ENCODE measurements at places on chromosomes 7 and 10.

DNA sequence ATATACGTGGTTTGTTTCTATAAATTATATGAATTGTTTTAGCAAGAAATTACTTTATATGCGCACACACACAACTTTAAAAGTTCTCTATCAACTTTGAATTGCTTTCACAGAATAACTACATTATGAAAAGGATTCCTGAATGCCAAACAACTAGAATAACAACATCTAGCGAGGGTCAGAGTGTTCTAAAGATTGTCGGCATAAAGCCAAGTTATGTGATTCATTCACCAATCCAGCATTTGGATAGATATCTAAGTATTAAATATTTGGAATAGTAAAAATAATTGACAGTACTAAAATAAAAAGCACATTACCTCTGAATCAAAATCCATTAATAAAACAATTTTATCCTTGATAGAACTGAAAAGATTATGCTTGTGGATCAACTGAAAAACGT, 125.3 kb upstream of the AMPH start:
- no peak for DNase-seq

GRCh38 chr10:112795067-112795466, 155.0 kb upstream of the TCF7L2 start:
- DNase-seq = no peak

DNA sequence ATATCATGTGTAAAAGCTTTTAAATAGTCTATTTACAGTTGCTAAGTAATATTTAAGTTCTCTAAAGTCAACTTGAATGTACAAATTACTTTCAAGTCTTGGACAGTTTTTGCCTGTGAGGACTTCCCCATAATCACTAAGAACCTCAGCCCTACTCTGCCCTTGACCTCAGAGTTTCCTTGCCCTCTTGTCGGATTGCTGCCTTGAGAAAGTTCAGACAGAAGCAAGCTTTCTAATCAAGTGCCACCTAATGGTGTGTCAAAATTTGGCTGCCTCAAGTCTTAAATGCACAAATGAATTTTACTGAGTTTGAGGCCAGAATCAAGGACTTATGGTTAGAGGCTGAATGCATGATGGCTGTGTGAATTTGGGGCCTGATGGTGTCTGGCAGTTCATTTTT, 88.3 kb upstream of the KAT6B start:
- DNase-seq = no peak

DNA sequence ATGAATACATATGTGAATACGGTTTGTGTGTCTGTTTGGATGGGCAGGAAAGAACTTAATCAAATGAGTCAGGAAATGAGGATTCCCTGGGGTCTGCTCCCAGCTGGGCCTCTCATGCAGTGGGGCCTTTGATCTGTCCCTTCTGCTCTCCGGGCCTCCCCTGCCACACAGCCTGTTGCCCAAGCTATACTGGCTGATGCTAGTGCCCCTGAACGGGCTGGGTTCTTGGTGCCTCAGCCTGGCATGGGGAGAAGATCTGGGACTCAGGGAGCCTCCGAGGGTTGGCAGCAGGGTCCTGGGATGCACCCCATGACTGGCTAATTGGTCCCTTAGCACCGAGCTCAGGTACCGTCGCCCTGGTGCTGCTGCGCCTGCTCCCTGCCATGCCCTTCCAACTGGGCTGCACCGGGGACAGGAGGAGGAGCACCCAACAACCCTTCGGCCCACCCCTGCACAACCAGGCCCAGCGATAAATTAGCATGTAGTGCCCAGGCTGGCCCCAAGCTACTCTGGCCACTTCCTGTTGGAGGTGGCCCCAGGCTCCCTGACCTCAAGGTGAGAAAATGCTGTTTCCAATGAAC, 59.9 kb upstream of the DUSP5 start:
- no peak for DNase-seq

- no peak for DNase-seq
Measured at GRCh38 chr10:49119746-49120145, 4.4 kb upstream of the VSTM4 start.

GRCh38 chr7:55903985-55904759, 16.9 kb downstream of the ZNF713 start:
- DNase-seq = no peak

DNA sequence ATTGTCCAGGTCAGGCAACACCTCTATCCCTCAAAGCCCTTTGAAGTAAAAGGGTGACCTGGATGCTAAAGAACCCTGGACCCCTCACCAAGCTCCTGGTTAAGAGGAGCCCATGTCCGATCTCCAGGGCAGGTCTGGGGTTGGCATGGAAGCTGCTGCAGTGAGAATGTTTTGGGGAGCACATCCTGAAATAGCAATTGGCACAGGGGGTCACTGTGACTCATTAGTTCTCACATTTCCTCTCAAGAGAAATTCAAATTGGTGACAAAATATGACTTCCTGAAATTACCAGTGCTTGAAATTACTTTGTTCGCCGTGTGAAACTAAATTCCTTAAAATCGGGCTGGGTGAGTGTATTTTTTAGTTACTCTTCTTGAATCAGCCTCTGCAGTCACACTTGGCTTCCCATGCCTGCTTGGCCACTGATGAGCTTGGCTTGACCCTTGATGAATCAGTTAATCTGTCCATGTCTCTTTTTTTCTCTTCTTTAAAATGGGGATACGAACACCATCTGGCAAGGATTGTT, 18.8 kb upstream of the ARHGAP22 start:
- no peak for DNase-seq

GRCh38 chr7:132080467-132080866, 495.8 kb downstream of the PLXNA4 start:
- DNase-seq = no peak

DNA sequence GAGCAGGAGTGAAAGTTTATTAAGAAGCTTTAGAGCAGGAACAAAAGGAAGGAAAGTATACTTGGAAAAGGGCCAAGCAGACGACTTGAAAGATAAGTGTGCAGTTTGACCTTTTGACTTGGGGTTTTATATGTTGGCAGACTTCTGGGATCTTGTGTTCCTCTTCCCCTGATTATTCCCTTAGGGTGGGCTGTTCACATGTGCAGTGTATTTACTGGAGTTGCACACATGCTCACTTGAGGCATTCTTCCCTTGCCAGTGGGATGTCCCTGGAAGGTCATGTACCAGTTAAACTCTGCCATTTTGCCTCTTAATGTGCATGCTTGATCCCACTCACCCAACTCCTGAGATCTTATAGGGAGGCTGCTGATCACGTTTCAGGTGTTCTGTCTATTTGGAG, 23.4 kb upstream of the ARHGAP12 start:
- no peak for DNase-seq

DNA sequence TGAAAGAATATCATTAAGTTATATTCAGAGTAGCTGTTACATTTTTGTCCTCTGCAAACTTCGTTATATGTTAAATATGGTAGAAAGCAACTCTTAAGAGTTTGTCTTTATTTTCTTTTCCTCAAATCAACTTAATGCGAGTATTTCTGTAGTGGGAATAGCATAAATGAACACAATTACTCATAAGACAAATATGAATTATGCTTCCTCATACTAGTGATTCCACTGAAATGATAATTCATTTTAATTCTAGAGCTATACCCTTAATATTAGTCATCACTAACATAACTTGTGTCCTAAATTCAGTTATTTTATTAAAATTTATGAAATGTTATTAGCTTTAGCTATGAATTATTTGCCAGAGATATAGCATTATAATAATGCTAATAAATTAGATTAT, 820.6 kb upstream of the KCND2 start:
- DNase-seq = no peak

- no peak for DNase-seq
Measured at GRCh38 chr7:66207540-66207939, 2.4 kb downstream of the TPST1 start.

- no peak for DNase-seq
Measured at GRCh38 chr7:153496257-153496656, 555.9 kb upstream of the DPP6 start.

- DNase-seq = no peak
Measured at GRCh38 chr7:133369130-133369529, 116.3 kb downstream of the EXOC4 start.

GRCh38 chr10:85786401-85786899, 580.1 kb downstream of the GRID1 start:
- no peak for DNase-seq

DNA sequence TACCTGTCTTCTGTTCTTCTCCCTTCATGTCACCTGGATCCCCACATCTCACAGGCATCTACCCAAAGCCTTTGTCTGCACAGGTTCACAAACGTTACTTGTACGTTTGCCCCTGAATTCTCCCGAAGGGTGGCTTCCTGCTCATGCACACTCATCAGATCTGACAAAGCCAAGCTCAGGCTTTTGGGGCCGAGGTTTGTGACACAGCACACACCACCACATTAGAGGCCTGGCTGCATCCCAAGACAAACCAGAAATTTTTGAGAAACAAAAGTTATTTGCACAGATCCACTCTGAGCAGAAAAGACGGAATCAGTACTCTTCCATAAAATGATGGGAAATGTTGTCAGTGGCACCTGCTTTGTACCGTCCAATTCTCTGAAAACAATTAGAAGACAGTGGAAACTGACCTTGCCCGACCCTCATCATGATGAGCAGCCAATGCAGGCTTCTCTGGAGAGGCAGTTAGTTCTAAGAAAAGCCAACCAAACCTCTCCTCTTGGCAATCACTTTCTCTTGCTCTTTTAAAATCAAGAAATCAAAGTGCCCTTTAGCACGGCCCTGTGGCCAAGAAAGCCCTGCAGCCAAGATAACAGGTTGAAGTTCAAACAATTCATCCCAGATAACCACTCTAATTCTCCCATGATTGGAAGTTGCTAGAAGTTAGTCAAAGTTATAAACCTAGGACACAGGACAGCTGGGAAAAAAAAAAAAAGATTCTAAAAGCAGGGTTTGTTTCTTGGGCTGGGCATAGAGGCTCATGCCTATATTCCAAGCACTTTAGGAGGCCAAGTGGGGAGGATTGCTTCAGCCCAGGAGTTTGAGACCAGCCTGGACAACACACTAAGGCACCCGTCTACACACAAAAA, 13.6 kb upstream of the SVIL start:
- no peak for DNase-seq

- DNase-seq = peak; percentile 54
Measured at GRCh38 chr10:103265717-103266329, 11.1 kb upstream of the INA start.

DNA sequence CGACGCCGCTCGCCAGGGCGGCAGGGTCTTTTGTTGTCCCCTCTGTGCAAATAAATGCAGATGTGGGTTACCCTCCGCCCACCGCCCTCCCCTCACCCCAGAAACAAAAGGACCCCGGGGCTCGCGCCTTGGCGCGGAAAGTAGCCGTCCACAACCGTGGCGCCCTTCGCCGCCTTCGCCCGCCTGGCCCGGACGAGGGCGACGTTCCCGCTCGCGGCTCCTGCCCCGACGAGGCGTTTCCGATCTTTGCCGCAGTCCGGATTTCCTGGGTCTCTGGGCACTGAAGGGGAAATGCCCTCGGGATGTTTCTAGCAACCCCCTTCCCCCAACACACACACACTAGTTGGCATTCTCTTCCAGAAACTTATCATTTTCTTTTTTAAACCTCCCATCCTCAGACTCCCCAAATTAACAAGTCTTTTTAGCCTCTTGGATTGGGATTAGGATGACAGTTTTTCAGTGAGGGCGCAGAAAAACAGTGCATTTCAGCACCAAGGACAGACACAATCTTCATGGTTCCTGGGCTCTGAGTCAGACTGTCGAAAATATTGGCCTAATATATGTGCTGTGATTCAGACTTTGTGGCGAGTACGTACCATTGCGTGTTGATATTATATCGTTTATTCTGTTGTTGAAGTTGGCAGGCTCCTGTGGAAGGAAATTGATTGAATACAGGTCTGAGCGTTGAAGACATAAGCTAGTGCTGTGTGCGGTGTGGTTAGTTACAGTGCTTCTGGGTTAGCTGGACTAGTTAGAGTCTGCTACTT, 771 bp downstream of the PHYHIPL start:
- DNase-seq = peak; percentile 46

DNA sequence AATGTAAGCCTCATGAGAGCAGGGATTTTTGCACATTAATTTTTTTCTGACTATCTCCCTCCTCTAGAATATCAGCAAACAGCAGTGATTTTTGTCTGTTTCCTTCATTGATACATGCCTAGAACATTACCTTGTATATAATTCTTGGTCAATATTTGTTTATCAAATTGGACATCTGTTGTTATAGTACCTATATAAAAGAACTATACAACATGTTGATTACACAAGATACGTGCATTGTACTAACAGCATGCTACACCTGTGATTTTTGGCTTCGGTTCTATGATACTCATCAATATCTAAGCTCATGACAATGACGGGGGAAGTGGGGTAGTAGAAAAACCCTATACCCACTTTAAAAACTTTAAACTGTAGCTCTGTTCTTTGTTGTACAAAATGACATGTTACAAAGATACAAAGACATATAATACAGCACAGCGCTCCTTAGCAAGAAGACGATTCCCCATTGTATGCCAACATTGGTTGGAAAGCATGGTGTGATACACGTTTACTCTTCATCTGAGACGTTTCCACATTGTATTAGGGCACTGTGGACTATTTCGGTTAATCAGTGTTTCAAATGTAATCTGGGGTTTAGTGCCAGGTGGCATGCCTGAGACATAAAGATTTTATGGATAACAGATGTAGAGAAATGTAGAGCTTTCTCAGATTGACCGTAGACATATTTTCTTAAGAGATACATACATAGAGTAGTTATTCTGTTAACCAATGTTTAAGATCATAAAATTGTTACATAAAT, 70.5 kb upstream of the FOXP2 start:
- no peak for DNase-seq

GRCh38 chr10:132402781-132403241, 5.8 kb downstream of the PWWP2B start:
- DNase-seq = no peak

DNA sequence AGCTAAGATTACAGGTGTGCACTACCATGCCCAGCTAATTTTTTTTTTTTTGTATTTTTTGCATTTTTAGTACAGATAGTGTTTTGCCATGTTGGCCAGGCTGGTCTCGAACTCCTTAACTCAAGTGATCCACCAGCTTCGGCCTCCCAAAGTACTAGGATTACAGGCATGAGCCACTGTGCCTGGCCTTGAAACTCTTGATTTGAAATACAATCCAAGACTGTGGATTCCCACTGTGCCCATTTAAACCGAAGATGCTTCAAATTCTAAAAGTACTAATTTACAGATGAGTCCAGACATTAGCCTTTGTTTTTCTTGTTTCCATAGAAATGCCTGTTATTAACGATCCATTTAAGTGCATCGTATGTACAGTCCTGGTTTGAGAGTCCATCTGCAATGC, 130.9 kb downstream of the CACNA2D1 start:
- DNase-seq = no peak

- peak; percentile 31 for DNase-seq
Measured at GRCh38 chr10:104824380-104825006, 183.4 kb downstream of the SORCS3 start.

- no peak for DNase-seq
Measured at GRCh38 chr7:87874066-87874465, 2.1 kb downstream of the SLC25A40 start.

- DNase-seq = no peak
Measured at GRCh38 chr7:72313906-72314305, 98.2 kb downstream of the CALN1 start.
